ENCODE measurements at places on chromosomes 3 and 15.

GRCh38 chr3:135966271-135966961, 888 bp downstream of the PPP2R3A start:
- DNase-seq, result no peak

GRCh38 chr3:12948371-12948770, 107.0 kb upstream of the RPL32 start:
- no peak for DNase-seq

DNA sequence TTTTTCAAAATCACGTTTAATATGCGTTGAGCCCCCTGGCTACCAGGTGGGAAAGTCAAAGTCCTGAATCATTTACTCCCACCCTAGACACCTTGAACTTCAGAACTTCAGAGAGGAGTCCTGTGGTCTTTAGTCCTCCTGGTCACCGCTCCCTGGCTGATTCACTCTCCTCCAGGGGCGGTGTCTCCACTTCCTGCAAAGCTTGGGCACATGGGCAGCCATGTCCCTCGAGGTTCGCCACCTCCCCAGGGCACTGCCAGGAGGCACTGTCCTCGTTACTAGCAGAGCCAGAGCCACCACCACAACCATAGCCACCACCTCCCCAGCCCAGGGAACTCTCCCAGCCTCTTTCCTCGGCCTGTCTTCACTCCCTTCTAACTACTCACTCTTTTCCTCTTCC, 31.0 kb downstream of the LOXL1 start:
- no peak for DNase-seq

- no peak for DNase-seq
These were observed 4.8 kb downstream of the C3orf52 start for GRCh38 chr3:112090887-112091586.

DNA sequence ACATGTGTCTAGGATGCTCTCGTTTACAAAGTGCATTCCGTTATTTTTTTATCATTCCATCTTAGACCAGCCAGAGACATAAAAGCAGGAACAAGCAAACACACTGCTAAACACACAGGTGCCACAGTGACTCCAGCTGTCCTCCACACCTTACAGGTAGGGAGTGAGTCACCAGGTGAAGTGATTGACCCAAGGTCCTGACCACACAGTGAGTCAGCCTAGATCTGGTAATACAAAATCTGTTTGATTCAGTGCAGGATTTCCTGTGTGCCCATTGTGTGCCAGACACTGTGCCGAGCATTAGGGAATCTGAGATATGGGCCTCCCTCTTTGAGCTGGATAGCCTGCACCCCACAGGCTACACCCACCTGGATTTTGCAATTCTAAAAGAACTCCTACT, 16.7 kb upstream of the BFSP2 start:
- no peak for DNase-seq

- peak; percentile 67 for DNase-seq
These were observed 654 bp downstream of the PIK3CA start for GRCh38 chr3:179148616-179149405.

DNA sequence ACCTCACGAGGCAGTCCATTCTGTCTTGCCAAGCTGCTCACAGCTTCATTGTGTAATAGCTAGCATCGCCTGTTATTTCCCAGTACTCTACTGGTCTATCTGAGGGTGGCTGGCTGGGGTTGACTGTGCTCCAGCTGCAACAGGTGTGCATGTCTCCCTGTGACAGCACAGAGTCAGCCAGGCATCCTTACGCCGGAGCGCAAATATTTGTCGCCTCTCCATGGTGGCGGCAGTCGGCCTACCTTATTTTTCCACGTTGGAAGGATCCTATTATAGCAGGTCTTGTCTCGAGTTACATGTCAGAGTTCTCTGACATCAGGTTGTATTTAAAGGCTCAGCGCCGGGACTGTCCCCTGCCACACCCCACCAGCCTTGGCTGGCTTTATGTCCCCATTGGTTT, 307.1 kb downstream of the TLE3 start:
- no peak for DNase-seq

DNA sequence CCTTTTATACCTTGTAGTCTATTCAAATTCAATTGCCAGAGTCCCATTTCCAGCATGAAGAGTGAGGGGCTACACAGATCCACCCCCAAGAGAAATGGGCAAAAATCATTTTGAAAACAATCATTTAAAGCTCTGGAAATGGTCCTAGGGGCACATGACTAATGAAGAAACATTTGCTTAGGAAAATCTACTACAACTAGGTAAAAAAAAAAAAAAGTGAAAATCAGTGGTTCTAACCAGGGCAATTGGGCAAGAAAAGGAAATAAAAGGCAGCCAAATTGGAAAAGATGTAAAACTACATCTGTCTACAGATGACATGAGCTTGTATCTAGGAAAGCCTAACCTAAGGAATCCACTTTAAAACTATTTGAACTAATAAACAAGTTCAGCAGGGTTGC, 9.4 kb downstream of the IMPG2 start:
- DNase-seq, result no peak

GRCh38 chr15:70762469-70763119, 764 bp downstream of the UACA start:
- DNase-seq, result no peak

- no peak for DNase-seq
These were observed 322.6 kb downstream of the THSD4 start for GRCh38 chr15:71437919-71438318.

- no peak for DNase-seq
These were observed 130.6 kb downstream of the CCNL1 start for GRCh38 chr3:157029365-157029790.

DNA sequence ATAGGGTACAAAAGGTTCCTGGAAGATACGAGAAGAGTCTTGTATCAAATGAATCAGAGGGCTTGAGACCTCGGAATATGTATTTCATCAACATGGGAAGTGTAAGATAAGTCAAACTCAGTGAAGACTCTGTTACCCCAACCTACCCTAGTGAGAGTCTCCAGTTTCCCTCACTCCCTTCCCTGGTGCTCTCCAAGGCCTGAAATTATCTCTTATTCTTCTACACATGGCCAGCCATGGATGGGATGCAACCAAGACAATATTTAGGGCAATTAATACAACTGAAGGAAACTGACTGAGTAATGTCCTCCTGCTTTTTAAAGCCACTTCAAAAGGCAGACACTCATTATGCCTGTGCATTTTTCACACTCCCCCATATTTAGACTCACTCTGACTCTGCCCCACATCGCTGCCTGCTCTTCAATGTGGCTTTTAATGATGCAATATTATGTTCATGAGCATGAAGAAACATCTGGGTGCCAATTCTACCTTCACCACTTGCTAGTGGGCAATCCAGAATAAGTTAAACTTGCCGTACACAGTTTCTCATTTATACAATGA, 137.1 kb upstream of the THBS1 start:
- no peak for DNase-seq

DNA sequence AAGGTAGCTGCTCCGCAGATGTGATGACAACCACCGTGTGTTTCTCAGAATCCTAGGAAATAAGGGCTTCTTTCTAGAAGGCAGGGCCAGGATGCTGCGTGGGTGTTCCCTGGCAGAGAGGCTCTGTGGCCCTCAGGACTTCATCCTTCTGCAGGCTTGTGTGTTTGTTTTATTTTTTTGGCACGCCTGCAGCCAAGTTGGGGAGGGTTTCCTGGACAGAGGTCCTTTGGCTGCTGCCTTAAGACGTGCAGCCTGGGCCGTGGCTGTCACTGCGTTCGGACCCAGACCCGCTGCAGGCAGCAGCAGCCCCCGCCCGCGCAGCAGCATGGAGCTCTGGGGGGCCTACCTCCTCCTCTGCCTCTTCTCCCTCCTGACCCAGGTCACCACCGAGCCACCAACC, at the start of gene CLEC3B:
TSS of gene CLEC3B (plus strand) at position 266 of the 400 bp plus-strand sequence. CDS start at position 326, 60 bp downstream.
- DNase-seq, result no peak

- DNase-seq, result no peak
These were observed 59.0 kb upstream of the TRPC1 start for GRCh38 chr3:142664819-142665218.

GRCh38 chr3:55085231-55085630, 157.4 kb upstream of the LRTM1 start:
- DNase-seq, result no peak

GRCh38 chr3:41330465-41330864, 131.2 kb downstream of the CTNNB1 start:
- DNase-seq, result no peak

- no peak for DNase-seq
These were observed 619.8 kb upstream of the ZNF717 start for GRCh38 chr3:76405196-76405595.

- no peak for DNase-seq
These were observed 105.8 kb upstream of the UNC13C start for GRCh38 chr15:53872410-53872809.

- no peak for DNase-seq
These were observed 63.9 kb downstream of the UQCC5 start for GRCh38 chr3:52600258-52600657.

GRCh38 chr3:66182246-66182645, 38.6 kb upstream of the SLC25A26 start:
- no peak for DNase-seq

GRCh38 chr3:165641569-165642310, 195.5 kb downstream of the BCHE start:
- DNase-seq, result no peak

DNA sequence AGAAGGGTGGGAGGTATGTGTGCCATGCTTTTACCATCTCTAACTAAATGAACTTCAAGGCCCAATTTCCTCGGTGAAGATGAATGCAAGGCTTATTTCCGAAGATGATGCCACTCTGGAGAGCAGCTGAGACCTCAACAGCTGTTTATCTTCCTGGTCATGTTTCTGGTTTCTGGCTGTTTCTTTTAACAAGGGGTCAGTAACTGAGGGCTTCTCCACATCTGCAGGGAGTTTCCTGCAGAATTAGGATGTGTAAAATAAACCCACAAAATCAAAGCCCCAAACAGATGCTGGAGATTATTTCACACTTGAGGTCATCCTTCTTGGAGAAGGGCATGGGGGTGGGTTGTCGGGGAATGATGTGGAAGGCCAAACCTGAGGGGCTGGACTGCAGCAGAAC, 220.3 kb downstream of the THSD4 start:
- DNase-seq, result no peak

- no peak for DNase-seq
These were observed 147.3 kb upstream of the SEMA6D start for GRCh38 chr15:47570044-47570443.

DNA sequence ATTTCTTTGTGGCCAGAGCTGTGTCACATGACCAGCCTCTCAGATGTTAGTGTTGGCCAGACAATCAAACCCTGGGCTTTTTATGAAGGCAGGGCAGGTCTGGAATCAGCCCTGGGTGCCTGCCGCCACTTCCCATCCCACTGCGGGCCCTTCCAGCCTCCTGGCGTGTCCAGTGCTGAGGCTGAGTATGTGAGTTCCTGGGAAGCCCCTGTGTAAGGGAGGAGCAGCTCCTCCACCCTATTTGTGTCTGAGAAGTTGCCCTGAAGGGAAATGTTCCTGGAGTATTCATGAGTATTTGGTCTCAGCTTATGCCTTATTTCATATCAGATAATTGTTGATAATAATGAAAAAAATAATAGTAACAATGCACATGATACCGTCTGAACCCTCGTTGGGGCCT, 190.1 kb downstream of the NSMCE3 start:
- no peak for DNase-seq

DNA sequence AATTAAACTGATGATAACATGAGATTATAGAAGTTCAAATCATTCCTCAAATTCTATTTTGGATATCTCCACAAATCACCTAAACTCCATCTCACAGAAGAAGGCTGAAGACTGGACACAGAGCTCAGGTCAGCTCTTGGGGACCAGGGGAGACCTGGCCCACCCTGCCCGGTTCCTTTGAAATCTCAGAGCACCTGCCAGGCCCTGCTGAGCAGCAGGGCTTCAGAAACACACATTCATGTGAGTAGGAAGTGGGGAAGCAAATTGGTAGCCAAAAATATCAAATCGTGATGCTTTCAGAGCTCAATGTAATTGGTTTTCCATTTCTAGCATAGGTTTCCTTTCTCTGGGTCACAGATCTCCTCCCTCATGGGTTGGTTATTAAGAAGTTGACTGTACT, 76.2 kb downstream of the OCA2 start:
- DNase-seq, result no peak

DNA sequence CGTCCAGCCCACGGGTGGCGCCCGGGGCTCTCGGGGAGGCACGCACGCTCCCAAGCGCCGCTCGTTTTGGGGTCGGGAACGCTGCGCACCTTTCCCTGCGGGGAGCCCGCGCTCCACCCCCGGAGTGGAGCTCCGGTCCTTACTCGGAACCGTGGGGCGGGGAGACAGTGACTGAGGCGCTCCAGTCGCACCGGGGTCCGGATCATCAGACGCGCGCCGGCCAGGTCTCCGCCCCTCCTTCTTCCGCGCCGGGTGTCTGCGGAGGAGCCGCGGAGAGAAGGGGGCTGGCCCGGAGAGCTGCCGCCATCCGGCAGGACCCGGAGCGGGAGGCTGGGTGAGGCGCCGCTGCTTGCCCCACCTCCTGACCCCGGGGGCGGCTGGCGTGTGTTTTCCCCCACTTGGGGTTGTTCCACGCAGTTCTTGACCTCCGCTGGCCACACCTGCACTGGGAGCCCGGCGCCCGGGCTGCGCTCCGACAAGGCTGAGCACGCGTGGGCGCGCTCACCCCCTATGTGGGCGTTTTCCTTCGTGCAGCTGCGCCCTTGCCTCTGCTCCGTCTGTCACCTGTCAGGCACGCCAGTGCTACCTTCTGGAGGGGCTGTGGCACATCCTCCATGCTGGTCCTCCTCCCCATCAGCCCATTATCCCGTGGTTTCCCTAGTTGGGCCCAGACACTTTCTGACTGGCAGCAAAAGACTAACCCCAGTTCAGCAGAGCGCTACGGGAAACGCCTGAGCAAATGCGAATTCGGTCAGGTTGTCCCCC, at the start of gene MCF2L2:
TSS of gene MCF2L2 (minus strand) at position 173 of the 765 bp plus-strand sequence. CDS start 642 bp downstream, outside the sequence.
- peak; percentile 73 for DNase-seq

GRCh38 chr3:25789209-25789595, 688 bp upstream of the OXSM start:
- no peak for DNase-seq

- DNase-seq, result no peak
These were observed 49.4 kb downstream of the GTF2E1 start for GRCh38 chr3:120791913-120792312.

DNA sequence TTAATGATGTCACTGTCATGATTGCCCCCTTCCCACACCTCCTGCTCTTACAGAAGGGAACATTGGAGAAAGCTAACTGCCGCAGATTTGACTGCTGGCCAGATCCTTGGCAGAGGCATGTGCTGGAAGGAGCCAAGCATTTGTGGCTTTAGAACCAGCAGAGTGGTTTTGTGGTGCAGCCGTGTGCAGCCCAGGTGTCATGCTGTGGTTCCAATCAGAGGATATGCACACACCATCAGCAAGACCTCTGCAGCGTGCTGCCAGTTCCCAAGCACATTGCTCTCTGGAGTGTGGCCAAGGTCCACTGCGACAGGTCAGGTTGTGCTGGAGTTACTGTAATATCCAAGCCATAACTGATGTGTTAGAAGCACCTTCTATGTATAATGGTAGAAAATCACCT, 61.6 kb downstream of the OTOL1 start:
- DNase-seq, result no peak
